ENCODE measurements at places on chromosomes 3 and 15. TPM values are rescaled to one million over a fixed set of nuclear protein-coding genes. Genes with fewer than 3 reads are reported as not detected.

Gene FOXL2
- polyA plus RNA-seq, result not detected

Gene PIK3CB
- polyA plus RNA-seq, result 9.6 TPM

Gene ARHGAP11A
- 18.2 TPM for polyA plus RNA-seq

Gene TFRC
- polyA plus RNA-seq, result 44.5 TPM

Gene EXOG
- 14.3 TPM for polyA plus RNA-seq

Gene CLDN18
- polyA plus RNA-seq, result 0.43 TPM

Gene PARP15
- 2.5 TPM for polyA plus RNA-seq

Gene MCTP2
- polyA plus RNA-seq, result 1.1 TPM
